ENCODE measurements at places on chromosomes 5 and 9.

- DNase-seq: no peak
These were observed 9.0 kb upstream of the SUSD3 start for GRCh38 chr9:93049491-93049890.

DNA sequence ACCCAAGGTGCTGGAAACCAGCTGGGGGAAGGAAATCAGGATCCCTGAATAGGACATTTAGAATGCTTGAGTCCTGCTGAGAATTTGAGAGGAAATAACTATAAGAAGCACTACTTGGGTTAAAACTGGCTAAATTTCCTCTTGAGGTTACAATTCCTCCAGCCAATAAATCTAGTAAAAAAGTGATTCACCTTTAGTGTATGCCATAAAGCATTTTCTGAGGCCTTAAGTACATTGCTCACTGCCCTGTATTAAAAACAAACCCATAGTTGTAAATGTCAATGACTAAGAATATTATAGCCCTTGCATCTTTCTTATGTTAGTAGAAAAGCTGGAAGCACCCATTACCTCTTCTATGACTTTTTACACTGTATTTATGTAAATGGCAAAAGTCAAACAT lies 634.7 kb upstream of the ARRDC3 start:
- no peak for DNase-seq

DNA sequence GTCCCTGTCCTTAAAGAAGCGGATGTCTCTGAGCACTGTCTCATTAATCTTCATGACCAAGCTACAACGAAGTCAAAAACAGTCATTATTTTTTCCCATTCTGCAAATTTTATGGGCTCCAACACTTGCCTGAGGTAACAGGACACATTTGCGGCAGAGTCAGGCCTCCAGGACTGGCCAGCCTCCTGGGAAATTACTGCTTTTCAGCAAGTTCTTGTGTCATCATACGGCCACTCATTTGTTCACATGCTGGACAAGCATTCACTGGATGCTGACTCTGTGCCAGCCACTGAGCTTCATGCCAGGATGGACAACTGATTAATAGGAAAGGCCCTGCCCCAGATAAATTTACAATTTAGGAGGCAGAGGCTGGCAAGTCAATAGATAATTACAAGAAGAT lies 305.7 kb downstream of the ACTL7B start:
- DNase-seq: no peak

- DNase-seq: no peak
These were observed 644 bp downstream of the NIM1K start for GRCh38 chr5:43192558-43193180.

- no peak for DNase-seq
These were observed 558.5 kb upstream of the ARRDC3 start for GRCh38 chr5:91941588-91941987.

DNA sequence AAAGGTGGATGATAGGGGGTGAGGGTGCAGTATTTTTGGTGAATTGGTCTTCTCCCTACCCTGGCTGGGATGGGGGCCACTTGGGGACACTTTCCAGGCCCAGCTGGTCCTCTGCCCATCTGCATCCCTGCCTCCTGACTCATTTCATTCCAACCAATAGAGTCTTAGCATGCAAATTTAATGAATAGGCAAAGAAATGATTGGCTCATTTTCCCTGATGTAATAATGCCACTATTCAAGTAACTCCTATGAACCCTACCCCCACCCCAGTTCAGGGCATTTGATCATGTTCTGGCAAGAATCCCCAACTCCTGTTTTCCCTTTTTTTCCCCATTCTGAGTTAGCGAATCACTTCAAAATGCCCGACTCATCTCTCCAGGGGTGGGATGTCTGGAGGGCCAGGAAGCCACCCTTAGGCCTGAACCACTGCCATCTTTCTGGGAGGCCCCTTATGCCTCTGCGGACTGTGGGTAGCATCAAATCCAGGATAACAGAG lies 56.7 kb downstream of the PCDH1 start:
- DNase-seq: no peak

DNA sequence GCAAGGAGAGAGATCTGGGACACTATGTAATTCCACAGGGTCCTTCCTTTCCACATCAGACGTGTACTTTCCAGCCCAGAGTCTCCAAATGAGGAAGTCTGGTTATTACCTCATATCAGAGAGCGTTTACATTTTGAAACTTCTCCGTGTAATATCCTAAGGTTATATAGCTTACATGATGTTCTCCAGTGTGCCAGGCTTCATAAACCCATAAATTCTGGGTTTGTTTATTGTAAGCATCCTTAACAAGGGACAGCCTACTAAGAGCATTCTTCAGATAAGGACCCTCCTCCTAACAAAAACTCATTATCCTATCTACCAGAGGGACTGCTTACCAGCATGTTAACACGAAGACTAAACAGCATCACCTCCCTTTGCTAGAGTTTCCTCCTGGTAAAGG lies 17.9 kb downstream of the SRFBP1 start:
- no peak for DNase-seq

DNA sequence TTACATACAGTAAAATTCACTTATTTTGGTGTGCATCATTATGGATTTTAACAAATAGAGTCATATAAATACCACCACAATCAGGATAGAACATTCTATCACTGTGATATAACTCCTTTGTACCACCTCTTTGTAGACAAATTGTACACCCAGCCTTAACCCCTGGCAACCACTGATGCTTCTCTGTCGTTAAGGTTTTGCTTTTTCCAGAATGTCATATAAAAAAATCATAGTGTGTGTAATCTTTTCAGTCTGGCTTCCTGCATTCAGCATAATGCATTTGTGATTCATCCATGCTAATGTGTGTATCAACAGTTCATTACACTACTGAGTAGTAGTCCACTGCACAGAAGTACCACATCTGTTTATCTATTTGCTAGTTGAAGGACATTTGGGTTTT lies 81.2 kb downstream of the ARSB start:
- DNase-seq: no peak

- no peak for DNase-seq
These were observed 138.3 kb downstream of the BASP1 start for GRCh38 chr5:17355586-17356346.

DNA sequence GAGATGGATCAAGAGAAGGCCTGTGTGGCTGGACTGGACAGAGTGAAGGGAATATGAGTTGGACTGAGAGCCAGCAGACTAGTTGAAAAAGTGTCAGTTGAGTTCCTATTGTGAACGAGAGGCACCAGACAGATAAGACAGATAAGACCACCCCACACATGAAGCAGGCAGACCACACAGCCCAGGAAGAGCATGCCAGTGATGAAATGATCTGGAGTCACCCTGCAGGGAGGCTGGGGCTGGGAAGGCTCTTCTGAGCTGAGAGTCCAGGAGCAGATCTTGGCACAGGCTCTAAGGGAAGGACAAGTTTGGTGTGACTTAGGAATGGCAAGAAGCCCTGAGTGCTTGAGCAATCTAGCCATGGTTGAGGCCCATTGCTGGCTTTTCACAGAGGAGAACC lies 10.6 kb upstream of the SLC25A48 start:
- DNase-seq: no peak

- no peak for DNase-seq
These were observed 26.8 kb upstream of the NUDT12 start for GRCh38 chr5:103589357-103589756.

- DNase-seq: no peak
These were observed 513.7 kb upstream of the PTGER4 start for GRCh38 chr5:40165789-40166728.

DNA sequence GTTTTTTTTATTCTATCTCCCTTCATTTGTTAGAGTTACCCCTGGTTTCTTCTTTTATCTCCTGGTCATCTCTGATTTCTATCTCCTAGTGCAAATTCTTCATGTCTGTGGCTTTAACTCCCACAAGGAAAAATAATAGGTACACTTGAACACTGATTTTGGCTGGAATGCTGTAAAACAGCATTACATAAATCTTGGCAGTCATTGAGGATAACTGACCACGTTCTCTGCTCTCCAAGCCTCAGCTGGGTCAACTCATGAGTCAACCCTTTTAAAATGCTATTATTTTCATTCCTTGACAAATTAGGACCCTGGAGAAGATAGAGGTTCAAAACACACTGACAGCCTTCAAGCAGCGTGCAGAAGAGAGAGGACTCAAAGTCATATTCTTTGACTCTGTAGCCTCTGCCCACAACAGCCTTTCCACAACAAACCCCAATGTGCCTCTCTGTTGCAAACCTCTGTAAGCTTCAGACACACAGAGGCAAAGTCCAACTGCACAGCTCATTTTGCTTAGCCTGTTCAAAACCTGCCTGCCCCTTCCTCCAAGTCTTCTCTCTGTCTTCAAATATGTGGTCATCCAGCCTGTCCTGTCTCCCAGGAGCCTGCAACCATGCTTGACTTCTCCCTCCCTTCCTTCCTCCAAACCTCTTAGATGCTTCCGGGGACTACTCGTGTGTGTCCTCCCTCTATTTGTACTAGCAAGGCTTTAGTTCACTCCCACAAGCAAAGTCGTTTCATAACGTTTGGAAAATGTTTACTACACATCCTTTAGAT lies 398.4 kb downstream of the MED10 start:
- DNase-seq: no peak

- peak; percentile 35 for DNase-seq
These were observed 1.1 kb downstream of the RICTOR start for GRCh38 chr5:39072925-39073766.

DNA sequence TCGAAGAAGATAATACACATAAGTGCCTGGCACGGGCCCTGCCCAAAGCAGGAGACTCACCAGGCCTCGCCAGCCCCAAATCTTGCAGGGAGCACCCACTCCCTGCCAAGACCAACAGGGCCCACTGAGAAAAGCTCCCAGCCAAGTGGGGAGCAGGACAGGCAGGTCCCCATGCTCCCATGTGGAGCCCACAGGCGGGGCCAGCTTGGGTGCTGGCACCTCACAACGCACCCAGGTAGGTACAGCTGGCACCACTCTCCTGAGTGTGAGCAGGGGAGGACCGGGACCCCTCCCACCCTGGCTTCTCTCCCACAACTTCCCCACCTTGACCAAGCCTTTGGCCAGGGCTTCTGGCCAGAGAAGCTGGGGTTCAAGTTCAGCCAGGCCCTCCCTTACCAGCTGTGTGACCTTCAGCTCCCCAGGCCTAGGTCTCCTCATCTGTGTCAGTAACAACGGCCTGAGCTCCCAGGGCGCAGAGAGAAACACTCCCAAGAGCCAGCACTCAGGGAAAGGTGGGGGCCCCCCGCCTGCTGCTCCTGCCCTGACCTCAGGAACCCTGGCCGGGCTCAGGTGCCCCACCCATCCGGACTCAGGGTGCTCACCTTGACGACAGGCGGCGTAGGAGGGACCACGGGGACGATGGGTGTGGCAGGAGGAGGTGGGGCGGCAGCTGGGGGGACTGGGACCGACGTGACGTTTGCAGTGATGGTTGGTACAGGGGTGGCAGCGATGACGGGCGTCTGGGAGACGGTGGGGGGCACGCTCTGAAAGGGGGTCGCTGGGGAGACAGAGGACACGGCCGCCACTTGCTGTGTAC lies 17.8 kb downstream of the BRD3 start:
- DNase-seq: no peak

DNA sequence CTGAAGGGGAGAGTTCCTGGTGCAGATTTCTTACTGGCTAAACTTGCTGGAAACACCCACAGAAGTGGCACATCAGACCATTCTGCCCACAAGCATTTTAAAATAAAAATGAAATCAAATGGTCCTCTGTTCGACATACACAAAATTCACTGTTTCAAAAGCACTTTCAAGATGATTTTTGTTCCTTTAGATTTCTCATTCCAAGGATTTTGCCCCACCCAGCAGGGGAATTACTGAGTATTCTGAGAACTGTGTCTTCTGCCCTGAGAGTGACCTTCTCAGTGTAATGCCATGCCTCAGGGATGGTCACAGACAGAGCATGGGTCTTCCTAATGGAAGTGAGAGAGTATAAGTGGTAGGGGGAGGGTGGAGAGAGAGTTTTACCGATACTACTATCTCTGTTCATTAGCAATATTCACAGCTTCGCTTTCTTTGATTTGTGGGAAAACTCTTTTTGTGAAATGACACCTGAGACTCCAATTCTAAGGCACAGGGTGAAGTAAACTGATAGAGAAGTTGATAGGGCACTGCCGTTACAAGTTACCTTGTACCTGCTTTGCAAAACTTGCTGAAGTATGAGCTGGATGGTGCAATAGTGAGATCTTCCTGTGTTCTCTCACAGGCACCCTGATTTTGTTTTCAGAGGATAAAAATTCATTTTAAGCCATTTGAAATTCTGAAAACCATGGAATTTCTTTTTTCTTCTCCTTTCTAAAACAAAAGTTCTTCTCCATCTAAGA lies 95.8 kb upstream of the CD180 start:
- no peak for DNase-seq

DNA sequence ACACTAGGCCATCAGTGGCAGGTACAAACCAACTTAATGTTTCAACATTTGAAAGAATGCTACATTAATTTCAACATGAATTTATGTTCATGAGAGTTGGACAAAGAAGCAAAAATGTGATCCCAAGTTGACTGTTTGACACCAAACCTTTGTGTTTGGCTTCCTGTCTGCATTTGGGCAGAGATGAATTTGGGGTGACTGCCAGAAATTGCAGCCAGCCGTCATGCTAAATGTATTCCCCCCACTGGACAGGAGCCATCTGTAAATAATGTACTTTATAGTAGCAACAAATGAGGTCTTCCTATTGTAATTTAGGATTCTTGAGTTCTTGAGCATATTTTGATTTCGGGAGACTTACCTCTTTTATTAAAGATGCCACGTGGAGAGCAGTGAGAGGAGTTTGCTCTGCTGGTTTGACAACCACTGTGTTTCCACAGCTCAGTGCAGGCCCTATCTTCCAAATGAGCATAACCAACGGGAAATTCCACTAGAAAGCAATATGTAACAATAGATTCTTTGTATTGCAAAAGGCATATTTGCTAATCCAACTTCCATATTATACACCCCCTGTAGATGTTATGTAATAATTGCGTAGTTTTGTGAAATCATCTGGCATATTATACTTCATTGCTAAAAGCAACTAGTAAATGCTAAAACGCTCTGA lies 27.6 kb downstream of the ALDH1A1 start:
- no peak for DNase-seq

DNA sequence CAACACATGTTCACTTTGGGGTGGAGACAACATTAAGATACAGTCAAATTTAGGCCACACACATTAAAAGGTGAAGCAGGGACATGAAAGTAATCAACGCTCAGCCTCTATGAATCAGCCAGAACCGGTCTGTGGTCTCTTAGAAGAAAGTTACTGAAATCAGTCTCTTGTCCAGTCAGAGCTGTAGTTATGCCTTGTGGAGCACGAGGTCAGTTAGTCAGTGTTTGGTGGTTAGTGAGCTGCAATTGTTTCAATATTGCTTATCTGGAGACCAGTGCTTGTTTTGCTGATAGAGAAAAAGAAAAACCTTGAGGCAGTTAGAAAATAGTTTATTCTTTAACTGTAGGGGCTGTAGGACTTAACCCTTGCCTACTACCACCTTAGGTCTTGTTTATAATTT lies 157.8 kb upstream of the RASEF start:
- no peak for DNase-seq

- DNase-seq: no peak
These were observed 287.2 kb downstream of the CTNND2 start for GRCh38 chr5:11617080-11617479.
